Right atrium auricular region (tissue), 2 donors: ENCODE measurements at places on chromosomes 3 and 15.

DNA sequence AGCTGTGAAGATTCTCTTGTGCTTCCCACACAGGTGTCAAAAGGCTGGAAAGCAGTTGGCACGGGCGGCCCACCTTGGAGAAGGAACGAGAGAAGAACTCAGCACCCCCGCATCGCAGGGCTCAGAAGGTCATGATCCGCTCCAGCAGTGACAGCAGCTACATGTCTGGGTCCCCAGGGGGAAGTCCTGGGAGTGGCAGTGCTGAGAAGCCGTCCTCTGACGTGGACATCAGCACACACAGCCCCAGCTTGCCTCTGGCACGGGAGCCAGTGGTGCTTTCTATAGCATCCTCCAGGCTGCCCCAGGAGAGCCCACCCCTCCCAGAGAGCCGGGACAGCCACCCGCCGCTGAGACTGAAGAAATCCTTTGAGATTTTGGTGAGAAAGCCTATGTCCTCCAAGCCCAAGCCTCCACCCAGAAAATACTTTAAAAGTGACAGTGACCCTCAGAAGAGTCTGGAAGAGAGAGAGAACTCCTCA lies 31.4 kb downstream of the STARD5 start:
- DNase-seq = no peak

- DNase-seq = no peak
These were observed 35.3 kb downstream of the CAPN7 start for GRCh38 chr3:15241341-15241740.

DNA sequence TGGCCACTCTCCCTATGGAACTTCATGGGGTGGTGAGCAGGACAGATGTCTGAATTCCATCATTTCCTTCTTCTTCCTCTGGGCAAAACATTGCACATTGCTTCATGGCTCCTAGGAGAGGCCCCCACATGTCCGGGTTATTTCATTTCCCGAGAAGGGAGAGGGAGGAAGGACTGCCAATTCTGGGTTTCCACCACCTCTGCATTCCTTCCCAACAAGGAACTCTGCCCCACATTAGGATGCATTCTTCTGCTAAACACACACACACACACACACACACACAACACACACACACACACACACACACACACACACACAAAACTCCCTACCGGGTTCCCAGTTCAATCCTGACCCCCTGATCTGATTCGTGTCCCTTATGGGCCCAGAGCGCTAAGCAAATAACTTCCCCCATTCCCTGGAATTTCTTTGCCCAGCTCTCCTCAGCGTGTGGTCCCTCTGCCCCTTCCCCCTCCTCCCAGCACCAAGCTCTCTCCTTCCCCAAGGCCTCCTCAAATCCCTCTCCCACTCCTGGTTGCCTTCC lies 1.9 kb downstream of the RHO start:
- no peak for DNase-seq

- DNase-seq = no peak
These were observed 24.0 kb downstream of the GPR176 start for GRCh38 chr15:39896101-39896500.

DNA sequence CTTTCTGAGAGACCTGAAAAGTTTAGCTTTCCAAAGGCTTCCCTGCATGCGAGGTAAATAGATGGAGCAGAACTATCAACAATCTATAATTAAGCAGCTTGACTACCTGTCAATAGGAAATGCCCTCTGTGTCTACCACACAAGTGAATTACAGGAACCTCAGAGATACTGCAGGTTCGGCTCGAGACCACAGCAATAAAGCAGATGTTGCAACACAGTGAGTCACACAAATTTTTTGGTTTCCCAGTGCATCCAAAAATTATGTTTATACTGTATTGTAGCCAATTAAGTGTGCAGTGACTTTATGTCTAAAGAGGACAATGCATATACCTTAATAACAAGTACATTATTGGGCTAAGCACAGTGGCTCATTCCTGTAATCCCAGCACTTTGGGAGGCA lies 252.0 kb downstream of the UBE2E2 start:
- no peak for DNase-seq

GRCh38 chr3:196989721-196990262 lies 21.2 kb upstream of the PIGZ start:
- no peak for DNase-seq

- no peak for DNase-seq
These were observed 16.7 kb downstream of the MAPKBP1 start for GRCh38 chr15:41790756-41791546.

GRCh38 chr3:123283074-123283473 lies 81.3 kb downstream of the SEC22A start:
- peak; percentile 47 for DNase-seq

DNA sequence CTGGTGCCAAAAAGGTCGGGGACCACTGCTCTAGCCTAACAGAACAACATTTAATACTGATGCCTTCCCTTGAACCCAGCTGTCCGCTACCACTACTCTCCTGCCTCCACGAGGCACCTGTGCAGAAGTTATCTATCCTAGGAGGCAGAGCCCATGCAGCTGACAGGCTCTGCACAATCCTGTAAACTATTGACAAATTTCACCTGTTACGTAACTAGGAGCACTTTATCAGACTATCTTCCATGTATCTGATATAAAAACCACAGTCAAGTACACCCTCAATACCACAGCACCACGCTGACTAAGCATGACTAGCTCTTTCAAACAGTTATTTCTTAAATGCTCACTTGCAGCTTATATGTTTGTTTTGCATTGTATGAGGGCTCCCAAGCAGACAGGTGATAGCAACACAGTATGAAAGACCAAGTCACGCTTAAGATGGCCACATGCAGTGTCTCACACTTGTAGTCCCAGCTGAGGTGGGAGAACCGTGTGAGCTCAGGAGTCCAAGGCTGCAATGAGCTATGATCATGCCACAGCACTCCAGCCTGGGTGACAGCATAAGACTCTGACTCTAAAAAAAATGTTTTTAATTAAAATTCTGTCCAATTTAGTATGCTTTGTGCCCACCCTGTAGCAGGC lies 4.5 kb upstream of the IL17RC start:
- no peak for DNase-seq

GRCh38 chr3:82240322-82240721 lies 478.9 kb upstream of the GBE1 start:
- no peak for DNase-seq

DNA sequence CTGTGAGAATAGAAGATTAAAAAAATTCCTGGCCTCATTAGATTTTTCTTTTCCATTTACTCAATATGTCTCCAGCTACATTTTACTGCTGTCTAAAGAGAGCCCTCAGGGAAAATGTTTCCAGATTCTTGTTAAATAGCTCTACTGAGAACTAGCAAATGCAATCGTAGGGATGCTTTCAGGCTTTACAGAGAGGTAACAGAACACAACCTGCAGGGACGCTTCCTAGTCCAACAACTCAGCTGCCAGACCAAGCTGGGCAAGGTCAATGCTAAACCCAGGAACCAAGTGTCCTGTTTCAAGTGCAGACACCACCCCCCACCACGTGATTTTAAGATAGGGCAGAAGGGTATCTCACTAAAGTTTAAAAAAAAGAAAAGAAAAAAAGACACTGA lies 25.2 kb downstream of the ARHGEF3 start:
- no peak for DNase-seq

- no peak for DNase-seq
These were observed 12.0 kb downstream of the CHCHD6 start for GRCh38 chr3:126716057-126716456.

- DNase-seq = no peak
These were observed 101.2 kb downstream of the CD47 start for GRCh38 chr3:107989661-107990060.

GRCh38 chr3:87426918-87427317 lies 150.5 kb upstream of the POU1F1 start:
- no peak for DNase-seq

DNA sequence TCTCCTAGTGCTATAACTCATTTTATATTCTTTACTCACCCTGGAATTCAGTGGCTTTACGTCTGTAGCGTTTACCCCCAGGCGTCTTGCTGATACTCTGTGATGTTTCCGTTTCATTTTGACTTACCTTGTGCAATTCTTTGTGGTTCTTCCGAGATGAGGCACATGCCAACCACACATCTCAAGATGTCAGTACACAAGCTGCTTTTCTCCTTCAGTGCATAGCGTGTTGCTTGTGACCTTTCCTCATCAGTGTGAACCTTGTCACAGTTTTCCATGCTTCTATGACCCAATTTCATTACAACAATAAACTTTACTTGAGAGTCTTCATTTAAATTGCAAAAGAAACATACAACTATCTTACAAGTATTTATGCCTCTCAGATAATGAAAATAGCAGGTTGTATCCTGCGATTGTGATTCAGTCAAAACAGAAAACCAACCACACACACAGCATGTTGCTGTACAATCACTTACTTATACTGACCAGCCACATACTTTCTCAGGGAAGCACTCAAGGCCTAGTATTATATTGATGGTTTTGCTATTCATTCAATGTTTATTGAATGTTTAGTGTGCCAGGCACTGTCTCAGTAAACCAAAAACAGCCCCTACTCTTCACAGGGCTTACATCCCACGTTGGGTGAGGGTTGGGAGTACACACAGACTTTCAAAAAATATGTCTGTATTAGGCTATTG lies 4.6 kb upstream of the TBL1XR1 start:
- peak; percentile 50 for DNase-seq

- no peak for DNase-seq
These were observed 79.6 kb downstream of the DIPK2A start for GRCh38 chr3:144051211-144051610.

DNA sequence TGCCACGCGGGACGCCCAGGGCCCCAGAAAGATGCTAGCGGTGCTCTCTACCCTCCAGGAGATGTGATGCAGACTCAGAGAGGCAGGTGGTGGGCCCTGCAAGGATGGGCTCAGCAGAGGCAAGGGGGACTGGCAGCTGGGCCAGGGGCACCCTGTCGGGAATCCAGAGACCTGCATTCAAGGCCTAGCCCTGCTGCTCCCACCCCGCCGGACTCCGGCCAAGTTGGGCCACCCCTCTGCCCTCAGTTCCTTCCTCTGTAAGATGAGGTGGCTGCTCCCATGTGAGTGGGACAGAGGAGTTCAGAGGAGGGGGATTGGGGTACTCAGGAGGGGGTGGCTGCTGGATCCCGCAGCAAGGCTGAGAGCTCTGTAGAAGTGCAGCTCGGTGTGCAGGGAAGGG lies 116.3 kb downstream of the TMEM266 start:
- DNase-seq = no peak

DNA sequence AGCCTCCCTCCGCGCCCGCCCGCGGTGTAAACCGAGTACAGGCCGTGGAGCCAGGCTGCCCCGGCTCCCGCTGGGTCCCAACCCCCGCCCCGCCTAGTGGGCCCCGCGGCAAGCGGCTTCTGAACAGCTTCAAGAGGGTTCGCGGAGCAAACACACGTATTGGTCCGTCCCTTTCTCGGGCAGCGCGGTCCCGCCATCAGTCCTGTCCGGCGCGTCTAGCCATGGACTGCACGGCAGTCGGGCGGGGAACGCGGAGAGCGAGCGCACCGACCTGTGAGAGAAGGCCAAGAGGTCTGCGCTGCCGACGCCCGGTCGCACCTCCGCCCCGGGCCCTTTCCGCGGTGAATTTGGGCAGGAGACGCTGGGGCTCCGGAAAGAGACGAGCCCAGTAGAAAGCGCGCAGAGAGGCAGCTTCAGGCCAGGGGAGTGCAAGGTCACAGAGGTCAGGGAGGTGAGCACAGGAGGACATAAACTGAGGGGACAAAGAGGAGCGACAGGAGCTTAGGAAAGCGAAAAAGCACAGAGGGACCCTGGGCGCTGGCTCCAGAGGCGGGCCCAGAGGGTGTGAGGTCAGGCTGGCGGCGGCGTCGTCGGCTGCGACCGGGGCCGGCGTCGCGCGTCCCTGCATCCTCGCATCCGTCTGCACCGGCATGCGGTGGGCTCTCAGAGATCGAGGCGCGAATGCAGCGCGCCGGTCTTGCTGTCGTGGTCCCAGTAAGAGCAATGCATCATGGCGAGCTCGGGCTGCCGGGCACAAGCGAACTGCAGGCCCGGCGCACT lies 1.8 kb downstream of the FOXL2 start:
- no peak for DNase-seq

DNA sequence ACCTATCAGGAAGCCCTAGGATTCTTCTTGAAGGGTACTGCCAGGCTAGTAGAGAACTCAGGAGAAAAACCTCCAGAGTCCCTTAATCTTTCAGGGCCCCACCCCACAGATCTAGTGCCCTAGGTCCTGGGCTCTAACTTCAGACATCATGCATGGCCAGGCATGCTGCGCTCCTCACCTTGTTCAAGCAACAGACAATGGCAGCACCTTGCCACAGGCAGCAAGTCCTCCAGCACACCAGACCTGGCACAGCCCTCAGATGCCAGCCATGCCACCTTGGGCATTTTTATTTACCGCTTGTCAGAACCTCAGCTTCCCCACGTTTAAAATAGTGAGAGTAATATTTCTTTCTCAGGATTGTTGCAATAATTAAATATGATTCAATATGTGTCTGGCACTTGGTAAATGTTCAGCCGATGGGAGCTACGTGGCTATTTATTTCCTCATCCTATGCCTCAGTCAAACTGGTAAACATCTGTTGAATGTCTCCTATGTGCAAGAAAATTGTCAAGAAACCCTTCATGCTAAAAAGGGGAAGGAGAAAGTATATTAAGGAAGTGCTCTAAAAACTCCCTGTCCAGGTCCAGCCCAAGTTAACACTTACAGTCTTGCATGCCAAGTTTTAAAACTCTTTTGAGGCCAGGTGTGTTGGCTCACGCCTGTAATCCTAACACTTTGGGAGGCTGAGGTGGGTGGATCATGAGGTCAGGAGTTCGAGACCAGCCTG lies 14.5 kb upstream of the CCR1 start:
- DNase-seq = no peak

- DNase-seq = no peak
These were observed 409.1 kb upstream of the ATP11B start for GRCh38 chr3:182384221-182384620.

DNA sequence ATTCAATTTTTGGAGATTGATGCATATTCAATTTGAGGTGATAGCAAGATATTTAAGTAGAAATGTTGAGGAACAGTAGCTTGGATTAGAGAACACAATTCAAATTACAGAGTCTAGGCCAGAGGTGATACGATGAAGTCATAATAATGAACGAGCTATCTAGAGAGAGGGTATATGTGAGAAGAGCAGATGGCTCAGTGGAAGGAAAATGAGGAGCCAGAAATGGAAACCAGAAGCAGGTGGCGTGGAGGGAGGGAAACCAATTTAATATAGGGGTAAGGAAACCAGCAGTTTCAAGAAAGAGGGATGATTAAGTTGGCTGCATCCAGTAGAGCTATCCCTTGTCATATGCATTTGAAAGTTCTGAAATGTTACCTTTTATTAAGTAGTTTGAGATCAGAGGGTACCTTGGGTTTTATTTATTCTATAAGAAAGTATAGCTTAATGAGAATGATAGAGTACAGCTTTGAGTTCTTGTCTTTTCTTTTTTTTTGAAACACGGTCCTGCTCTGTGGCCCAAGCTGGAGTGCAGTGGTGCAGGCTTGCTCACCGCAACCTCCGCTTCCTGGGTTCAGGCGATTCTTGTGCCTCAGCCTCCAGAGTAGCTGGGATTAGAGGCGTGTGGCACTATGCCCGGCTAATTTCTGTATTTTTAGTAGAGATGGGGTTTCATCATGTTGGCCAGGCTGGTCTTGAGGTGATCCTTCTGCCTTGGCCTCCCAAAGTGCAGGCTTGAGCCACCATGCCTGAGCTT lies 22.1 kb downstream of the NCK1 start:
- DNase-seq = no peak

- no peak for DNase-seq
These were observed 103.8 kb downstream of the ADCY5 start for GRCh38 chr3:123344907-123345594.
